ENCODE measurements at places on chromosomes 2 and 18. TPM values are rescaled to one million over a fixed set of nuclear protein-coding genes. Genes with fewer than 3 reads are reported as not detected.

- peaks cover 45% of the 10 kb centered on the region for H3K36me3 ChIP-seq
- H3K4me1 ChIP-seq = no peaks in the 10 kb centered on the region
- H3K4me3 ChIP-seq = no peak overlapping the region
- no peak for DNase-seq
- no peak overlapping the region for H3K27ac ChIP-seq
Measured at GRCh38 chr2:239192975-239193374, 207.8 kb downstream of the HDAC4 start.

DNA sequence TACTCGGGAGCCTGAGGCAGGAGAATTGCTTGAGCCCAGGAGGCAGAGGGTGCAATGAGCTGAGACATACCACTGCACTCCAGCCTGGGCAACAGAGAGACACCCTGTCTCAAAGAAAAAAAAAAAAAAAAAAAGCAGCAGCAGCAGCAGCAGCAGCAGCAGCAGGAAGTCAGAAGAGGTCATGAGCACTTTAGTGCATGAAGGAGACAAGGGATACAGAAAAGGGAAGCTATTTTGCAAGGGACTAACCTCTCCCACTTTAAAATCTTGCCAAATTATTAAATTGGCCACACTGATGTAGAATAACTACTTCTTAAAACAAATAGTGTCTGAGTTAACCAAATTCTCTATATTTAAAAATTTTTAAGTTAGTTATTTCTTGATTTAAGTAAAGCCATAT is 113.4 kb upstream of the PDE1A start:
- no peaks in the 10 kb centered on the region for H3K4me1 ChIP-seq
- H3K27ac ChIP-seq = no peak overlapping the region
- no peak overlapping the region for H3K4me3 ChIP-seq
- no peaks in the 10 kb centered on the region for H3K27me3 ChIP-seq
- H3K36me3 ChIP-seq = no peaks in the 10 kb centered on the region
- DNase-seq = no peak

DNA sequence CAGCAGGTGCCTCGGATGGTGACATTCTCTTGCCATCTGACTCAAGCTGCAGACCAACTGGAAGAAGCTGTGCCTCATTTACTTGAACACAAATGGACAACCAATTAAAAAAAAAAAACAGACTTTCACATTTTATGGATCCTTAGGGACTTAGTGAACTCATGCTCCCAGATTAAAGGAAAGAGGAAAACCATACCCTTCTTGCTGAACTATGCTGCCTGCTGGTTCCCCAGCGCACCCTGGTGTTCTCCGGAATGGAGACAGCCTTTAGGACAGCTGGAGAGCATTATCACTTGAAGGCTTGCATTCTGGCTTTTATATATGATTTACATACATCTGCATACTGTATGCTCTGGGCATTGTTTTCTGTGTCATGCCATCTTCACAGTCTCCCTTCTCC is 370.7 kb downstream of the SLC4A3 start:
- no peaks in the 10 kb centered on the region for H3K36me3 ChIP-seq
- no peak for DNase-seq
- no peak overlapping the region for H3K27ac ChIP-seq
- H3K4me3 ChIP-seq = no peak overlapping the region
- H3K27me3 ChIP-seq = no peaks in the 10 kb centered on the region

- DNase-seq = no peak
- no peak overlapping the region for H3K4me3 ChIP-seq
- no peak overlapping the region for H3K27ac ChIP-seq
- H3K27me3 ChIP-seq = no peaks in the 10 kb centered on the region
- H3K36me3 ChIP-seq = peaks cover 38% of the 10 kb centered on the region
Measured at GRCh38 chr2:32474381-32474780, 117.6 kb downstream of the BIRC6 start.

DNA sequence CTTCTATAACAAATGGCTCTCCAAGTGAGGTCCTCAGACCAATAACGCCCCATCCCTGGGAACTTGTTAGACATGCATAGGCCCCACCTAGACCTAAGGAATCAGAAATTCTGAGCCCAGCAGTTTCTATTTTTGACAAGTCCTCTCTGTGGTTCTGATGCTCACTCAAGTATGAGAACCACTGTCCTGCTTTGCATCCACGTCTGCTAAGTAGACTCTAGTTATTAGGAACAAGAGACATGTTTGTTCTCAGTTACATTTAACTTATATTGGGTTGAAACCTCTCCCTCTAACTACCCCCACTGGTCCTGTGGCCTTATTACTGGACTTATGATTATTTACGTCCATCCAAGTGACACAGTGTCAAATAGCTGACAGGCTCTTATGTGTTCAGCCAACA is 70.3 kb downstream of the TMEM17 start:
- DNase-seq = no peak
- H3K27me3 ChIP-seq = peaks cover 4% of the 10 kb centered on the region
- no peak overlapping the region for H3K4me3 ChIP-seq
- H3K27ac ChIP-seq = no peak overlapping the region
- no peaks in the 10 kb centered on the region for H3K4me1 ChIP-seq
- no peaks in the 10 kb centered on the region for H3K36me3 ChIP-seq

DNA sequence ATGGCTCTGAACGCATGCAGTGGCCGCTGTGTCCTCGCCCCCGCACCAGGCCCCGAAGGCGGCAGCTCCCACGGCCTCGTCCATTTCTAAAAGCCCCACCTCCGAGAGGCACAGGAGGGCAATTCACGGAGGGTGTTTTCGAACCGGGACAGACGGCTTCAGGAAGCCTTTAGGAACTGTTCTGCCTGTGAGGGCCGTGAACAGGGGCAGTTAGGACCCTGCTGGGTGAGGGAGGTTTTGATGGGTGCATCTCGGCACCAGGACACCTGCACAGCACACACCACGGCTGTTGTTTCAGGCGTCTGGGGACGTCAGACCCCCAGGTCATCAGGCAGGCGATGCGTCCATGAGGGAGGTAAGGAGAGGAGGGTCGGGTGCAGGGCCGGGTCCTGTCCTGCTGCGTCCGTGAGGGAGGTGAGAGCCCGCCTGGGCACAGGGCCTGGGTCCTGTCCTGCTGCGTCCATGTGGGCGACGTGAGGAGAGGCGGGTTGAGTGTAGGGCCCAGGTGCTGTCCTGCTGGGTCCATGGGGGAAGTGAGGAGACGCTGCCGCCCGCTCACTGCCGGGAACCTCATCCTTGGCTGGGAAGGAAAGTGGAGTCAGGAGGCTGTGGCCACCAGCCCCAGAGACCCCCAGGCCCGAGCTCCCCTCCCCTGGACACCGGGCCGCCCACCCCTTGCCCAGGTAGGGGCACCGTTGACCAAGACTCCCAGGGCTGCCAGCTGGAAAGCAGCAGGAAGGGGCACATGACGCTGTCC is 25.5 kb upstream of the KCNG2 start:
- H3K4me3 ChIP-seq = no peak overlapping the region
- no peaks in the 10 kb centered on the region for H3K36me3 ChIP-seq
- H3K4me1 ChIP-seq = no peaks in the 10 kb centered on the region
- H3K27me3 ChIP-seq = peaks cover 2% of the 10 kb centered on the region
- DNase-seq = no peak

- no peaks in the 10 kb centered on the region for H3K4me1 ChIP-seq
- H3K4me3 ChIP-seq = no peak overlapping the region
- H3K27me3 ChIP-seq = peaks cover 5% of the 10 kb centered on the region
- peak; percentile 43 for DNase-seq
- no peak overlapping the region for H3K27ac ChIP-seq
- H3K36me3 ChIP-seq = no peaks in the 10 kb centered on the region
Measured at GRCh38 chr2:3105814-3106569, 271.6 kb downstream of the EIPR1 start.

DNA sequence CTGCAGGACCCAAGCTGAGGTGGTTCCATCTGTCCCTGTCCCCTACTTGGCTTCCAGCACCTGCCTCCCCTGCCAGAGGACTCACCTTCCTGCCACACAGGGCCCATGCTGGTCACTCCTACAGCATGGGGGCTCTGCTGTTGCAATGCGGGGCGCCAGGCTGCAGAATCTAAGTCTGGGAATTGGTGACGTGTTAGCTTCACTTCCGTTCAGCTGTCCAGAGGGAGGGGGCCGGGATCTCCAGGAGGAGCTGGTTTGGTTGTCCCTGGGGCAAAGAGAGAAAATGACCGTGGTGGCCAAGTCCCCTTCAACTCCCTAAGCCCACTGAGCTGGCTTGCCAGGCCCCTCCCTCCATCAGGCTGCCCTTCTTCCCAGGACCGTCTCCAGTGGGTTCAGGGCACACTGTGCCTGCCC is 69.5 kb downstream of the IL1R2 start:
- no peak for DNase-seq
- H3K36me3 ChIP-seq = no peaks in the 10 kb centered on the region
- H3K4me1 ChIP-seq = peaks cover 19% of the 10 kb centered on the region
- H3K4me3 ChIP-seq = no peak overlapping the region

- H3K4me1 ChIP-seq = no peaks in the 10 kb centered on the region
- H3K27ac ChIP-seq = no peak overlapping the region
- no peak for DNase-seq
- H3K27me3 ChIP-seq = no peaks in the 10 kb centered on the region
- no peak overlapping the region for H3K4me3 ChIP-seq
- no peaks in the 10 kb centered on the region for H3K36me3 ChIP-seq
Measured at GRCh38 chr18:36392979-36393287, 95.4 kb downstream of the FHOD3 start.

DNA sequence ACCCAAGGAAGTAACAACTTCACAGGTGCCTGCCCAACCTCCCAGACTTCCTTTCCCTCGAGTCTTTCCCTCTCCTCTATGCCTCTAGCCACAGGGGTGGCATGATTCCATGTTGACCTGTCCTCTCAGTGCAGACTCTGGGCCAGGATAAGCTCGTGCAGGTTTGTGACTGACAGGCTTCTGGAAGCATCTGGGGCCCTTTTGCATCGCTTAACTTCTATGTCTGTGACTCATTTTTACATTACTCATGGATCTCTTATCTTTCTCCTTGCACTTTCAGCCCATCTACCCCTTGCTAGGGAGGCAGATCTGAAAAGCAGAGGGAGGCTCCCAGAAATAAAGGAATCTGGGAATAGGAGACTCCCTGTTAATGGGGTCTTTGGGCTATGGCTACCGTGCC is 98.5 kb upstream of the RIOK3 start:
- H3K27ac ChIP-seq = no peak overlapping the region
- peaks cover 20% of the 10 kb centered on the region for H3K4me1 ChIP-seq
- H3K27me3 ChIP-seq = no peaks in the 10 kb centered on the region
- no peak for DNase-seq
- no peak overlapping the region for H3K4me3 ChIP-seq
- peaks cover 33% of the 10 kb centered on the region for H3K36me3 ChIP-seq

GRCh38 chr2:109162999-109163398 is 34.0 kb downstream of the SH3RF3 start:
- no peak overlapping the region for H3K27ac ChIP-seq
- no peak for DNase-seq
- H3K4me3 ChIP-seq = no peak overlapping the region
- peaks cover 14% of the 10 kb centered on the region for H3K27me3 ChIP-seq
- no peaks in the 10 kb centered on the region for H3K4me1 ChIP-seq
- H3K36me3 ChIP-seq = no peaks in the 10 kb centered on the region

Gene KIAA2012
- total RNA-seq = not detected

DNA sequence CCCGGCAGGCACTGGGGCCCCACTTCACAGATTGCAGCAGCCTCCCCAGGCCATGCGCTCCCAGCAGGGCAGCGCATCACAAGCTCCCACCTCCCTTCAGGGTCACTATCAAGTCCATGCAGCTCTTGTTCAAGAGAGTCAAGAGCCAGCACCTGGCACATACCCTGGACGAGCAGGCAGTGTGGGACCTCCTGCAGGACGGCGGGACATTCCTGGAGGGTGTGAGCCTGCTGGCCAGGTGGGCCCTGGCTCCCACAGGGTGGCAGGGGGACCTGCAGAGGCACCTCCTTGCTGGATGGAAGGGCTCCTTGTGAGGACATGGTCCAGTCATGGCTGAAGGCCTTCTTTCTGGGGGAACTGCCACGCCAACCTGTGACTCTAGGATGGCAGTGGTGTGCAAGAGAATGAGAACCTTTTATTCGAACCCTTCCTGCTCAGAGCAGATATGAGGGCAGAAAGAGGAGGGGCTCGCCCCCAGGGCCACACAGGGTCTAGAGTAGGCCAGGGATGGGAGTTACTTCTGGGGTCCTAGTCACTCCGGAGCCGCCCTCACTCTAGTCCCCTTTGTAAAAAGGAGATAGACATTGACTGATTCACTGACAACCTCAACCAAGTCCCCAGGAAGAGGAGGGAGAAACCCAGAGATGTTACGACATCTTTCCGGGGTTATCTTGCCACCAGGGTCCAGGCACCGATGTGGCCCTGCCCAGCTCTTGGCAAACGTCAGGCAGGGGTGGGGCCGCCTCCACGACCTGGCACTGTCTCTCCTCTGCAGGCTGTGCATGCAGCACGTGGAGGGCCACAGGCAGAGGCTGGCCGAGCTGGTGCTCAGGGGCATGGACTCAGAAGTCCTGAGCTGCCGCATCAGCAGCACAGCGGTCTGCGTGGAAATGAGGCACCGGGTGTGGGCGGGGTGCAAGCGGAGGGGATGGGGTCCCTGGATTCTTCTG is 31.3 kb downstream of the HJURP start:
- no peak overlapping the region for H3K4me3 ChIP-seq
- H3K27me3 ChIP-seq = peaks cover 11% of the 10 kb centered on the region
- no peaks in the 10 kb centered on the region for H3K36me3 ChIP-seq

- no peaks in the 10 kb centered on the region for H3K4me1 ChIP-seq
- DNase-seq = no peak
- no peak overlapping the region for H3K27ac ChIP-seq
- no peaks in the 10 kb centered on the region for H3K36me3 ChIP-seq
- no peak overlapping the region for H3K4me3 ChIP-seq
- H3K27me3 ChIP-seq = no peaks in the 10 kb centered on the region
Measured at GRCh38 chr2:21819454-21819853, 695.7 kb downstream of the TDRD15 start.

GRCh38 chr2:155157711-155158110 is 459.2 kb downstream of the KCNJ3 start:
- no peaks in the 10 kb centered on the region for H3K27me3 ChIP-seq
- DNase-seq = no peak
- H3K36me3 ChIP-seq = no peaks in the 10 kb centered on the region
- H3K4me1 ChIP-seq = no peaks in the 10 kb centered on the region

DNA sequence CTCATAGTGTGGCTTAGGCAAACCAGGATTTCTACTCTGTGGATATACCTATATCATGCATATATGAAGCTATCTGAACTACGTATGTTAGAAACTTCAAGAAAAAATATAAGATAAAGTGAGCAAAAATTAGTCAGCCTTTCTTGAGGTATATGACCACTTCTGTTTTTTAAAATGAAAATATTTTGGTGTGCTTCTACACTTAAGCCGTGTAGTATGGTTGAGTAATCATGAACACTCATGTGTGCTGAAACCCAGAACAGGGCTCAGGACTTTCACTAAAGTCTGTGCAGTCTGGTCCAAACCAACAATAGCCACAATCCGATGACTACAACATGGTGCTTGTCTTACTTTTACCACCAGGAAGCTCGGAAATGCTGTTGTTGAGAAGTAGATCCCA is 48.9 kb upstream of the TMEM177 start:
- no peak for DNase-seq
- no peaks in the 10 kb centered on the region for H3K4me1 ChIP-seq
- H3K27ac ChIP-seq = no peak overlapping the region
- H3K36me3 ChIP-seq = no peaks in the 10 kb centered on the region
- H3K27me3 ChIP-seq = peaks cover 12% of the 10 kb centered on the region

GRCh38 chr2:144258154-144258553 is 261.8 kb downstream of the ZEB2 start:
- no peak overlapping the region for H3K4me3 ChIP-seq
- H3K27ac ChIP-seq = no peak overlapping the region
- peak; percentile 15 for DNase-seq
- H3K27me3 ChIP-seq = no peaks in the 10 kb centered on the region
- peaks cover 28% of the 10 kb centered on the region for H3K4me1 ChIP-seq

Measured in activated CD4-positive, alpha-beta T cell treated with anti-CD3 and anti-CD28 coated beads, Interleukin-2, amount 10 ng/mL, durations not matched to agents 24 days and 14 days (primary cell).